COLO829 (cell line): ENCODE measurements at places on chromosomes 3 and 15.
A peak's percentile ranks its signal among the peaks of the same experiment; 100 is the strongest.

GRCh38 chr3:77053795-77054194, 13.9 kb downstream of the ROBO2 start:
- peak; percentile 60 for DNase-seq

GRCh38 chr15:96262097-96262496, 68.4 kb upstream of the NR2F2 start:
- no peak for DNase-seq

DNA sequence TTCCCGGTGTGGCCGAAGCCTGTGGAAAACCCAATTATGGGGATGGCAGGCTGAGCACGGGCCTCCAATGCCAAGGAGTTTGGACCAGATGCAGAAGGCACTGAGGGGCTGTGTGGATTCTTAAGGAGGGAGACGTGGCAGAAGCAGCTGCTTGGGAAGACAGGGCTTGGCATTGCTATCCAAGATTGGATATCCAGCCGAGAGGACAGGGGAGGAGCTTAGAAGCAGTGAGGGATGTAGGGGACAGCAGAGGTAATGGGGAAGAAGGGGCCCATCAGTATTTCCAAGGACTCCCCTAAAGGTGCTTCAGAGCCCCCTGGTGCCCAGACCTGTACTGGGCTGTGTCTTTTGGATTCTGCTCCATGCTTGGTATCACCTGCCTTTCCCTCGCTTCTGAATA, 112.8 kb upstream of the TLE3 start:
- DNase-seq, result no peak

- DNase-seq, result no peak
These were observed 483.1 kb downstream of the NAALADL2 start for GRCh38 chr3:175342196-175342595.

GRCh38 chr3:5766848-5767247, 579.3 kb downstream of the EDEM1 start:
- DNase-seq, result no peak

- DNase-seq, result no peak
These were observed 442.9 kb downstream of the ERC2 start for GRCh38 chr3:56025326-56025725.

GRCh38 chr3:49460188-49460890, 9.7 kb upstream of the DAG1 start:
- DNase-seq, result no peak

DNA sequence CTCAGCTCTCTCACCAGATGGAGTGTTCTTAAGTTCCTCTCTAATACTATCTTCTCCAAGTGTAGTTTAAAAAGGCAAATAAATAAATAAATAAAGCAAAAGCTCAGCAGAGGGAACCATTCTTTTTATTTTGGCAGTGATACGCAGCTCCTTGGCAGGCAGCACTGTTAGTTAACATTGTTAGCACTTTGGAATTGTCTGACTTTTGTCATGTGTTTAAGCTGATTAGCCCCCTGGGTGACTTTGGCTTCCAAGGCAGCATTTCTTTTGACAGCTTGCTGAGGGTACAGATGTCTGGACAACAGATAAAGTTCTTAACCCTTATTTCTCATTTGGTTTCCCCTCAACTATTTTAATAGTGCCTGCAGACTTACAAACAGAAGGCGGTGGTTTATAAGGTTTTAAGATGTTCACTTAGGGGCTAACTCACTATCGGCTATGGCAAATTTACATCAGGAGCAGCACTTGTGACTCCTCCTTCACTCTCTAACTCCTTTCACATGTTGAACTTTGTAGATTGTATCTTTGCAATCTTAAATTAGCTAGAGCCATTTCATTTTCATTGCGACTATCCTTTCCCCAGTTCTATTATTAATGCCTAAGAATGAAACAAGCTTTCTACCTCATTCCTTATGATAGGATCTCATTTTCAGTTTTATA, 213.4 kb downstream of the ZBBX start:
- no peak for DNase-seq

DNA sequence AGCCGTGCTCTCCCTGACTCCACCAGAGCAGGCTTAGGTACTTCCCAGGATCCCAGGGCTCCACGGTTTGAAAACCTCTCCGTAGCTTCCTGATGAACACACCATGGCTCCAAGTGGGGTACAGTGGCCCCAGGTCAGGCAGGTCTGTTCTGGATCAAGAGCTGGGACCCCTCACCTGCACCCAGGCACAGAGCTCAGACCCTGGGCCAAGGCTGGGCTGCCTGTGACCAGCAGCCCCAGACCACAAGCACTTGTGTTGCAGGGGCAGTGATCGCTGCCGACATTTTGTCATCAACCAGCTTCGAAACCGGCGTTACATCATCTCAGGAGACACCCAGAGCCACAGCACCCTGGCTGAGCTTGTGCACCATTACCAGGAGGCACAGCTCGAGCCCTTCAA, 5.3 kb downstream of the SH2D7 start:
- no peak for DNase-seq

- peak; percentile 82 for DNase-seq
These were observed 7.1 kb downstream of the COL8A1 start for GRCh38 chr3:99645277-99646106.

GRCh38 chr3:51916418-51916817, 13.3 kb upstream of the IQCF1 start:
- DNase-seq, result no peak

DNA sequence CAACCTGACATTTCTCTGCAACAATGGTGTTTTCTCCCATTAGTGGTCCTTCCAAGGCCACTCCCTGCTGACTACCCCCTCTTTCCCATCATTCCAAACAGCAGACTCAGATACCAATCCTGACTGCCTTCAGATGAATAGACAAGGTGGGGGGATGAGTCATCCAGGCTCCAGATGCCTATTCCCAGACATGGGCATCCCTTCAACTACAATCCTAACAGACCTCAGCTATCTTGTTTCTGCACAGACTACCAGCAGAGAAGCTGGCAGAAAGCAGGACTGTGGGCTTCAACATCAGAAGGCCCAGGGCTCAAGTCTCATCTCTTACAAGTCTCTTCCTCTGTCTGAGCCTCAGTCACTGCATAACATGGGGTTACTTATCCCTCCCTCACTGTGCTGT, 2.2 kb downstream of the RBP1 start:
- DNase-seq, result no peak

DNA sequence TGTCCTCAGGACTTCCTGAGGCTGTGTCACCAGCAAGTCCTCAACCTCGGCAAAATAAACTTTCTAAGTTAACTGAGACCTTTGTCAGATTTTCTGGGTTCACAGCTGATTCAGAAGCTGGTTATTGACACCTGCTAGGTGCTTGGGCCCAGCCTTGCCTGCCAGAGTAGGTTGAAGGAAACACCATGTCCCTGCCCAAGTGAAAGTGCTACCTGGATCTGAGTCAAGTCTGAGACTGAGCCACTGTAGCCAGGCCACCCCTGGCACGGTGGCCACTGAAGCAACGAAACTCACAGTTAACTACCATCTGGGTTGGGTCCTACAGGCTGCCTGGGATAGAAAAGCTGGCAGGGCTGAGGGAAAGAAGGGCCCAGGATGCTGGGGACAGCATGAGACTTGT, 8.2 kb downstream of the HYAL2 start:
- no peak for DNase-seq

DNA sequence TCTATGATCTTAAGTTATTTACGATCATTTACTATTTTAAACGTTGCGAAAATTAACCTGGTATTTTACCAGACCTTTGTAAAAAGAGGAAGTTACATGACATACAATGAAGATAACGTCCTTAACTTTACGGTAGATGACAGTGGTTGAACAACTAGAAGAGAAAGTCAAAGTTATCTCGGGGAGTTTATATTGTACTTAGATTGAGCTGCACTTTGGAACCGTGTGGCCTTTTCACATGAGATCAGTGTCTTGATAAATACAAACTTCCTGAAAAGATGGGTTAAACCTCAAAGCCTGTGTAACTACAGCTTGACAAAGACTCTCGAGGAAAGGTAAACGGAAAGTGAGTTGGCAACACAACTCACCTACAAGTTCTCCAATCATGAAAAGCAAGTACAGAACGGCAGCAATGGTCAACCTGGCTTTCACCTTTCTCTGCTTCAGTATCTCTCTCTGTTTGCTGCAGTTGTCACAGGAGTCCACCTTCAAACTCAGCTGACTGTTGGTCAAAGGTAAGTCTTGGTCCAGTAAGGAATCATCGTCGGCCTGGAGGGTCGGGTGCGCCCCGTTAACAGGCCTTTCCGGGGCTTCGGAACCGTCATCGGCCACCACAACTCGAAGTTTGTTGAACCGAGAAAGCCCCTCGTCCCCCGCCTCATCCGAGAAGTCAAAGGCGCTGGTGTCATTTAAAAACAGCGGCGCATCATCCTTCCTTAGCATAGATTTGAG, 793 bp downstream of the SLC30A4 start:
- DNase-seq, result no peak

GRCh38 chr15:81298611-81299010, 25.3 kb downstream of the STARD5 start:
- no peak for DNase-seq

DNA sequence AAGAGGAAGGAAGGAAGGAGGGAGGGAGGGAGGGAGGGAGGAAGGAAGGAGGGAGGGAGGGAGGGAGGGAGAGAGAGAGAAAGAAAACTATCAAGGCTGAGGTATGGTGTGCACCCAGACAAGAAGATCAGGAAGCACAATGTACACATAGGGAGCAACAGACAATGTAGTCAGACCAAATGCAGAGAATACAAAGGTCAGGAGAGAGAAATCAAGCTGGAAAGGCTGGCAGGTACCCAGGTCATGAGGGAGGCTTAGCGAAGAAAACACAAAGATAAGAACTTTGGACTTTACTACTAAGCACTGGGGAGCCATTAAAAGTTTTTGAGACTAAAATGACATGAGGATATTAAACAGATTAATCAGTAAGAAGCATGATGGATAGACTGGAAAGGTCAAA, 176.0 kb upstream of the TMCO5A start:
- no peak for DNase-seq

DNA sequence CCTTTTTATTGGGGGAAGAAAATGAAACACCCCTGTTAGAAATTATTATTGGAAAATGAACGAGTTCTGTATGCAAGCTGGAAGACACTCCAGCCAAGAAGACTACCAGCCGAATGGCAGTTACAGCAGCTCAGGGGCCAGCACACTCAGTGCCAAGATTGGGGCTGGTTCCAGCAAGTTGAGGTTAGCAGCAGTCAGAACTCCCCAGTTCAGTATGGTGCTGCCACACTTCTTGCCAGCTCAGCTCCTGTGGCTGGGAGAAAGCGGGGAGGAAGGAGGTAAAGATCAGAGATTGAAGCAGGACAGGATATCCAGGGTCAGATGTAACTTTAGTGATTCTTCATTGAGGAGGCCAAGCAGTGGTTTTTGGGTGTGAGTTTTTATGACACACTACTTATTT, 280.2 kb upstream of the NR2E3 start:
- no peak for DNase-seq

GRCh38 chr3:52398670-52399081, 46.2 kb downstream of the SEMA3G start:
- DNase-seq, result no peak

DNA sequence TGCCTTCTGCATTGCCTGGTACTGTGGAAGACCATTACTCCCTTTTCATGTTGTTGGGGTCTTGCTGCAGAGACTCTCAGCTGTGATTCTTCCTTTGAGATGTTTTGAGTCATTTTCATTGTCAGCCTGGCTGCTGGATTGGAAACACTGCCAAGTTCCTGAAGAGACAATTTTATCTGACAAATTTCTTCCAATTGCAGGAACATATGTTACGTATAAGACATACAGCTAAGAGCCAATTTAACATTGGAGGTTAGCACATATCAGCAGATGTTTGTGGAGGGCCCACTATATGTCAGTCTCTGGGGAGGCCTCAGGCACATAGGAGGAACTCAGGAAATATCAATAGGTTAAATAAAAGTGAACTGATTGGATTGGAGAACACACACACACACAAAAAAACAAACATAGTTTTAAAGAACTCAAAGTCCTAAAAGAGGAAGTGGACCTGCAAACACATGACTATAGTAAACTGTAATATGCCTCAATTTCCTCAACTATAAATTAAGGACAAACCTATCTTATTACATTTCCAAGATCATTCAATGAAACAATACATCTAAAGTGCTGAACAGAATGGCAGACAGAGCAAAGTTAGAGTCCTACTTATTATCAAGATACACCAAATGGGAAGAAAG, 172.3 kb downstream of the MYRIP start:
- no peak for DNase-seq

DNA sequence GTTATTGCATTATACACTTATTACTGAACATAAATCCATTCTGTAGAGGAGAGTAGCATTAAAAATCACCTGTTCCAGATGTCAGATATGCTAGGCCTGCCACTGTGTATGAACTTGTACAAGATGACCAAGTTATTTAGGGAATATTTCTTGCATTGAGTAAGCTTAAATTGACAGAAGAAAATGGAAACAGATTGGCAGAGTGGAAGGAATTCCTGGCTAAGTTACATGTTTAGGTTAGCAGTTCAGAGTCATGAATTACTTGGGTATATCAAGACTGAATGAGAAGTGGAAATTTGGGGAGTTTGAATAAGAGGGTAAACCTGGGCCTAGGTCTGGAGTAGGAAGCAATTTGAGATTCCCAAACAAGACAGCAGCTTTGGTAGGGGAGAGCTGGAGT, 44.6 kb downstream of the ARHGAP31 start:
- DNase-seq, result no peak

GRCh38 chr3:106740116-106740515, 637.1 kb upstream of the CCDC54 start:
- no peak for DNase-seq

GRCh38 chr3:36774052-36774451, 9.7 kb upstream of the DCLK3 start:
- DNase-seq, result no peak

DNA sequence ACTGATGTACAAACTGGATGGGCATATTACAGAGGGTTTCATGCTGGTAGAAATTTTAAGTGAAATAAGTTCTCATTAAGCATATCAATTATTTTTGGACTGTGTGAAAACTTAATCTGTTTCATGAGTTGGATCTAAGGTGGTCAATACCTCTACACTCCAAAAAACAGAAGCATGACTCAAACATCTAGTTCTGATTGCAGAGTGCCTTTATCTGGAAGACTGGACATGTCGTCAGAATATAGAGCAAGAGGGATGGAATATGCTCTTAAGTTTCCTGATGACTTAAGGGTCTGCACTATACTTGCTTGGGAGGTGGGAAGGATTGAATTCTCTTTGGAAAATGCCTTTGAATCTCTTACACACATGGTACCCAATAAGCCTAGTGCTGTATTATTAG, 138.3 kb downstream of the LPP start:
- no peak for DNase-seq

- peak; percentile 22 for DNase-seq
These were observed 353.5 kb downstream of the MCTP2 start for GRCh38 chr15:94584833-94585244.

DNA sequence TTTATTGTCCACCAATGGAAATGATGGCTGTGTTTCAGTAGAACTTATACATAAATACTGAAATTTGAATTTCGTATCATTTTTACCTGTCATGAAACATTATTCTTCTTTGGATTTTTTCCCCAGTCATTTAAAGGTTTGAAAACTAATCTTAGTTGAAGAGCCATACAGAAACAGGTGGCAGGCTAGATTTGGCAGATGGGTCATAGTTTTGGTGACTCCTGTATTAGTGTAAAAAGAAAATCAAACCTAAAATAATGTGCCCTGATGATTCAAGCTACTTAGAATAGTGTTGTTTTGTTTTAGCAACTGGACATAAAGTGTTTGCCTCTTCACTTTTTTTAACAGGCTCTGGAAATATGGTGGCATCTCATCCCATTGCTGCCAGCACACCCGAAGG, 68.9 kb downstream of the SIDT1 start:
- no peak for DNase-seq

GRCh38 chr3:166526881-166527280, 689.7 kb upstream of the BCHE start:
- DNase-seq, result no peak

- DNase-seq, result peak; percentile 78
These were observed 89.0 kb upstream of the FNDC3B start for GRCh38 chr3:171950373-171950772.

GRCh38 chr3:141629976-141630375, 108.1 kb upstream of the RNF7 start:
- no peak for DNase-seq
